ENCODE measurements at places on chromosomes 1 and 21. TPM values are rescaled to one million over a fixed set of nuclear protein-coding genes. Genes with fewer than 3 reads are reported as not detected.

The AMY1A gene
- total RNA-seq, result not detected

The BCL10 gene
- total RNA-seq, result 26.3 TPM

The RRP15 gene
- total RNA-seq, result 44.4 TPM

The PIGV gene
- 31.6 TPM for total RNA-seq

The CTBS gene
- total RNA-seq, result 8.3 TPM

The BSND gene
- not detected for total RNA-seq

The OR2L5 gene
- not detected for total RNA-seq

The CAMK1G gene
- not detected for total RNA-seq

The HFM1 gene
- not detected for total RNA-seq

The PROK1 gene
- not detected for total RNA-seq

The NR5A2 gene
- not detected for total RNA-seq

The TAS1R1 gene
- total RNA-seq, result not detected

The IRF6 gene
- total RNA-seq, result 0.86 TPM

The AMY2B gene
- 3.1 TPM for total RNA-seq

The RGS5 gene
- total RNA-seq, result 2.7 TPM

The MCM3AP gene
- total RNA-seq, result 133 TPM

The GCSAML gene
- total RNA-seq, result 0.80 TPM

The BRINP2 gene
- total RNA-seq, result not detected

The CYP2J2 gene
- 0.99 TPM for total RNA-seq

The SELP gene
- total RNA-seq, result 0.08 TPM

The F5 gene
- 90.5 TPM for total RNA-seq
